ENCODE measurements at places on chromosomes 12 and 14.

DNA sequence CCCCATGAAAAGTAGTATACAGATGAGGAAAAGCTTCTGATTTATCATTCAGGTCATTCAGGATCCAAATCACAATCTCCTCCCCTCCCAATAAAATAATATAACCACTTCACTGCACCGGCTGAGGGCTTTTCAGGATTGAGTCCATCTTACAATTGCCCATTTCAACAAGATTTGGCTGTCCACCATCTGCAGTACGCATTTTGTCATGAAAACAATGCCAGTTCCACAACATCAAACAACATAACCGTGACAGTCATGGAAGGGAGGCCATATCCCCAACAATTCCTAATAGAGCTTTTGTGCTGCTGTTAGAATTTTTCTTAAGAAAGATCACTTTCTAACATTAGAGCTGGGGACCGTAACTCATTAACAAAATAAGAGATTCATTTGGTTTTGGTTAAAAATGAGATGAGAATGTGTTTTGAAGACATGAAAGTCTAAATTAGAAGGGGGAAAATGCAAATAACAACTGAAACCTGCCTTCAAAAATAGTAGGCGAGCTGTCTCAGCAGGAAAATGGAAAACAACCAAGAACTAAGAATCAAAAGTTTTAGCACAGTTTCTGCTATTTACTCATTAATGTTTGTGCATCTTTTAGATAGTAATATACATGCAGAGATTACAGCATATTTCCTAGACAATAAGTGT, 38.3 kb upstream of the TMTC2 start:
- no peak for DNase-seq

DNA sequence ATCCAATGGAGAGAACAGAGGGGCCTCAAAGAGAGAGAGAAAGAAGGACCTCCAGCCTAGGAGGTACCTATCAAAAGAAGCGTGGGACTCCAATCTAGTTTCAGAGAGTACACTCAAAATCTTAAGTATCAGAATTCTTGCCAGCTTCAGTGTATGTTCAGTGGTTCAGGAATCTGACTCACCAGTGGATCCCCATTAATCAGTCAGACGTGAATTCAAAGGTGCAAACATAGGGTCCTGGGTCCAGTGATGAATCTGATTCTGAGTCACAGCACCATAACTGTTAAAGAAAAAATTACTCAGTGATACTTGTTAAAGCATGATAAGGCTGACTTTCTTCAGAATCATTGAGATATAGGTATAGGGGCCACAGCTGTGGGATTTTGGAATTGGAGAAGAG, 33.2 kb downstream of the ETNK1 start:
- peak; percentile 5 for DNase-seq

GRCh38 chr12:53964315-53964713, 8.6 kb upstream of the HOXC11 start:
- DNase-seq = no peak

DNA sequence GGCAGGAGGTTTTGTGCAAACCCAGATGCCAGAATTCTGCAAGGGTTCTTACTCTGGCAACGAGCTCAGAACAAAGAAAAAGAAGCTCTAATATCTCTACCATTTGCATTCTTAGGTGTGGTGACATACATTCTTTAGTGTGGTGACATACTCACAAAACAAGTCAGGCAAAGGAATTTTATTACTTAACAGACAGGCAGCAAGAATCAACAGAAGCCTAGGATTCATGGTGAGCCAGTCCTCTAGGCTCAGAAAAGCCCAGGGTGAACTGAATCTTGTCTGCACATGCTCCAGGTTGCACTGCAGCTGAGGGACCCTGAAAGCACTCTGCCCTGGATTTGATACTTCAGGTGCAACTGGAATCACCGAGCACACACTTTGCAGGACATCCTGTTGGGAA, 122.4 kb upstream of the PTPRQ start:
- DNase-seq = no peak

DNA sequence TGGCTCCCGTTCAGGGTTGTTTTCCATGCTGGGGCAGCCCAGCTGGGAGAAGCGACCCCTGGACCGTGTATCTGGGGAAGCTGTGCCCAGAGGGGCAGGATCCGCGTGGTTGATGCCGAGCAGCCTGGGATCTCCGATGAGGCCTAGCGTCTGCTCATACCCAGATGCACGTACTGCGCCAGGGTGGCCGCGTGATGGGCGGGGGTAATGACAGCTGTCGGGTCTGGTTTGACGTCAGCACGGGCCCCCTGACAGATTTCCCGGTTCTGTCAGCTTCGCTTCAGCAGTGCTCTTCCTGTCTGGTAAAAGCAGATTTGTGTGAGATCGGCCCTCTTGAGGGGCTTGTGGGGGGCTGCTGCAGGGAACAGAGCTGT, 147.3 kb downstream of the TSPAN9 start:
- DNase-seq = no peak

DNA sequence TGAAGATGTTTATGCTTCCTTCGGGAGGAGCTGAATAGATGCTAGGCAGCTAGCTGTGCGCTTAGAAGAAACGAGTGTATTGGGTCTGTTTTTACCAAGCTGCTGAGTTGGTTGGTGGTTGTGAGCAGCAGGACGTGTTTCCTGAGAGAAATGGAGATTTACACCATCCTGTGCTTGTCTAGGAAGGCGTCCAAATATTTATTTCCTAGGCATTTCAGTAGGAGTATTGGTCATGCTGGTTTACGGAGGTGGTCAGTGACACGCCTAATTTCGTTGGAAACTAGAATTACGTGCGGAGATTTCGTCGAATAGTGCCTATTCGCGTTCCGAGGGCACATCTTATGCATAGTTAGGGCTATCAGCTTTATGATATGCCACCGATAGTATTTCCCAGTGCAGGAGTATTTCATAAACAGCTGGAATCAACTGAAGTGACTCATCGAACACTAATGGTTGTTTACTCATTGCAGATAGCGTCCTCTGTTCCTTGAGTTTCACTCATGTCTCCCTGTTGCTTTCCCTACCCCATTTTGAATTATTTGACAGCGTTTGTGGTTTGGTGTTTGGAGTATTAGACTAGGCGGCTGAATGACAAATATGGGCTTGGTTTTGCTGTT, 780 bp downstream of the TBC1D15 start:
- DNase-seq = no peak

GRCh38 chr14:69101331-69101826, 51.5 kb downstream of the DCAF5 start:
- no peak for DNase-seq

DNA sequence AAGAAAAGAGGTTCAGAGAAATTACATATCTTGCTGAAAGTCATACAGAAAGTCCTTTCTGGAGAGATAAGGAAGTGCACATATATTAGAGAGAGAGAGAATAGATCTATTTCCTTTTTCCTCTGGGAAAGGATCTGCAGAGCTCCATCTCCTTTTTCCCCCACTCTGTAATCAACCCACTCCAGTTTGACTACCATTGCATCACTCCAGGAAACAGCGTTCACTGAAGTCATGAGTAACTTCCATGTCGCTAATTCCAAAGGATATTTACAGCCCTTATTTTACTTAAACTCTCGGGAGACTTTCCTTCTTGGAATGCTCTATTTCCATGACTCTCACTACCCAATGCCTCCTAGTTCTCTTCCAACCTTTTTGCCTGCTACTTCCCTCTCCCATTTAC, 72.5 kb upstream of the PARP11 start:
- DNase-seq = no peak

DNA sequence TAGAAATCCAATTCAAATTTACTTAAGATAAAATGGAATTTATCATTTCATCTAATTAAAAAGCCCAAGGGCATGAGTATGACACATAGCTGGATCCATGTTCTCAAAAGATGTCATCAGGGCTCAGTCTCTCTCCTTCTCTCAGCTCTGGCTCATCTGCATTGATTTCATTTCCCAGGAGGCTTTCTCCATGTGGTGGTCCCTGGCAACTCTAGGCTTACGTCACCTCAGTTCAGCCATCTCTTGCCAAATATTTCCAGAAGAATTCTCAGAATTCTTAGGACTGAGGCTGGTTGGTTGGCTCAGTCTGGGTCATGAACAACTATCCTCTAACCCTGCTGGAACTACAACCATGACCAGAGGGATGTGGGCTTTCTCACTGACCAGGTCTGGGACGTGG, 65.3 kb downstream of the FOS start:
- DNase-seq = no peak

GRCh38 chr12:119179335-119180021, 747 bp downstream of the HSPB8 start:
- DNase-seq = no peak

DNA sequence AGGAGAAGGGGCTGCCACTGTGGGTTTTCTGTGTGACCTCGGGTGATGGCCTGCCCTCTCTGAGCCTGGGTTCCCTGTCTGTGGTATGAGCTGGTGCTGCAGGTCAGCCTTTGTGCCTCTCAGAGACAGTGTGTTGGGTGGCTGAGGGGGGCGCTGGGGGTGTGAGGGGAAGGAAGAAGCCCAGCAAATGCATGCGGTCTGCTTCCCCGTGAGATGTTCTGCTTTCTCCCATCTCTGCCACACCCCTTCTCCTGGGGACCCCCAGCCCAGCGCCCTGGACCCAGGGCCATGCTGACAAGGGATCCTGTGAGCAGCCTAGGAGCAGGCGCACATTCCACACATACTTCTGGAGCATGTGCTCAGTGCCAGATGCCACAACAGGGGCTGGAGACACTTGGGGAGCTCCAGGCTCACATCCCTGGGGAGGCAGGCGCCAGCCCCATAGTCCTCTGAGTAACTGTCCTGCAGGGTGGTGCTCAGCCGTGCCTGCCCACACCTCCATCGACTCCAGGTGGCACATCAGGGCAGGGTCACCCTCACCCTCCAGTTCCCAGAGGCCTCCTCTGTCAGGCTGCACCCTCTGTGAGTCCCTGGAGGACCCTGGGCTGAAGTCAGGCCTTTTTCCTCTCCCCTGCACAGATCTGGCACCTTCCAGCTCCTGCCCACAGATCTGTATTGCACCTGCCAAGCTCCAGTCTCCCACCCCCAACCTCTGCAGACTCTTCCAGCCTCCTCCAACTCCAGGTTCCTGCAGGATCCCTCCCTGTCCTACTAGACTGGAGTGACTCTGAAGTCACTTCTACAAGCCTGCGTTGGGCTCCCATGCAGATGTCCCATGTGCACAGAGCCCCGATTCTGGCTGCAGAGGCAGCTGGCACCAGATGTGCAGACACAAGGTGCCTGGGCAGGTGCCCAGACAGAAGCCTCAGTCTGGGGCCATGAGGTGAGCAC, 205.6 kb downstream of the KIF26A start:
- DNase-seq = no peak

GRCh38 chr14:63200035-63200740, 4.1 kb upstream of the RHOJ start:
- no peak for DNase-seq

GRCh38 chr12:103887738-103888137, 42.5 kb upstream of the HSP90B1 start:
- DNase-seq = no peak

GRCh38 chr12:53492188-53492587, 7.1 kb downstream of the MAP3K12 start:
- no peak for DNase-seq

DNA sequence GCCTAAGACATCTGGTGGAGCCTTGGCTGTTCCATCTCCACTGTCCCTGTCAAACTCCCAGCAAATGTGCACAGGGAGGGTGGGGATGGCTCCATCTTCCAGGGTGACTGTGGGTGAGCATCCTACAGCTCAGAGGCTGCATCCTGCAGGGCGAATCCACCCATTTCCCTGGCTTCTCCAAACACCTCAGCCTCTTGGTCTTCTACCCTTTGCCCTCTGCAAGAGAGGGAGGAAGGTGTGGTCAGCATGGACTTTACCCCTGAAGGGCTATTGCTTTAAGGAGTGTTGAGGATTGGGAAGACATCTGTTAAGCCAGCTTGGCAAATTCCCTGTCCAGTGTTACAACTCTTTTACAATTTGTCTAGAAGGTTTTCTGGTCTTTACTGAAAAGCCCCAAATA, 23.1 kb upstream of the DGLUCY start:
- no peak for DNase-seq

DNA sequence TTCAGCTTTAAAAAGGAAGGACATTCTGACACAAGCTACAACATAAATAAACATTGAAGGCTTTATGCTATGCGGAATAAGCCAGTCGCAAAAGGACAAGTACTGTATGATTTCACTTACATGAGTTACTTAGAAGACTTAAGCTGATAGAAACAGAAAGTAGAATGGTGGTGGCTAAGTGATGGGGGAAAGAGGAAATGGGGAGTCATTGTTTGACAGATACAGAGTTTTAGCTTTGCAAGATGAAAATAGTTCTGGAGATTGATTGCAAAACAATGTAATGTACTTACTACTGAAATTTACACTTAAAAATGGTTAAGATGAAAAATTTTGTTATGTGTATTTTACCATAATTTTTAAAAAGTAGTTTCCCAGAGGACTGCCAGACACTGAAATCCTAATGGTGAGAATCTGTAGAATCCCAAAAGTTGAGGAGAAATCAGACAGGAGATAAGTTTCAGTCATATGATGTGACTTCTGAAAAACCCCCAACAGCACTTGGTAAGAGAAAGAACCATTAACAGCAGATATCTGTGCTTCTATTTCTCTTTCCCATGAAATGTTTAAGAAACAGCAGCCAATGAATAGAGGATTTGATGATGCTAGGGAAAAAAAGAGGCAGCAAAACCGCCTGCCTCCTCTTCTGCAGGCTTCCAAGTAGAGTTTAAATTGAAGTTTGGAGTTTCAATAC, 16.6 kb upstream of the CLEC2A start:
- no peak for DNase-seq

- DNase-seq = no peak
These were observed 40.3 kb upstream of the TRAF3 start for GRCh38 chr14:102736956-102737355.

Data from stimulated activated CD4-positive, alpha-beta T cell treated with anti-CD3 and anti-CD28 coated beads, TNF-alpha, amount 100 ng/mL, for 24 hours (primary cell).